RKO (cell line): ENCODE measurements at places on chromosomes 5 and 9.
A peak's percentile ranks its signal among the peaks of the same experiment; 100 is the strongest.

GRCh38 chr9:93669116-93669957, 93.0 kb downstream of the PHF2 start:
- no peak for DNase-seq

DNA sequence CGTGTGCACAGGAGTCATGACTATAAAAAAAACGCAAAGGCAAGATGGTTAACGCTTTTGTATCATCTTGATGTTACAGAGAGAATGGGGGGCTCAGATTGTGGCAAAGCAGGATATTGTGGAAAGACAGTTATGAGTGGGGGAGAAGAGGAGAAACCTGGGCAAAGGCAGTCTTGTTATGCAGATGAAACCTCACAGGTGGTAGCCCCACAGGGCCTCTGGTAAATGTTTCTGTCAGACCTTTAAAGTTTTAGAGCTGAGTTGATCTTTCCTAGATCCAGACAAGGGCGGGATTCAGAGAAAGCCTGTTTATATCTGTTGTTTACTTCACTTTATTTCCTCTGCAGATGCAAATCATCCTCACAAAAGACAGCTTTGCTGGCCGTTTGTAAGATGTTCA, 55.2 kb downstream of the C9orf85 start:
- DNase-seq, result no peak

DNA sequence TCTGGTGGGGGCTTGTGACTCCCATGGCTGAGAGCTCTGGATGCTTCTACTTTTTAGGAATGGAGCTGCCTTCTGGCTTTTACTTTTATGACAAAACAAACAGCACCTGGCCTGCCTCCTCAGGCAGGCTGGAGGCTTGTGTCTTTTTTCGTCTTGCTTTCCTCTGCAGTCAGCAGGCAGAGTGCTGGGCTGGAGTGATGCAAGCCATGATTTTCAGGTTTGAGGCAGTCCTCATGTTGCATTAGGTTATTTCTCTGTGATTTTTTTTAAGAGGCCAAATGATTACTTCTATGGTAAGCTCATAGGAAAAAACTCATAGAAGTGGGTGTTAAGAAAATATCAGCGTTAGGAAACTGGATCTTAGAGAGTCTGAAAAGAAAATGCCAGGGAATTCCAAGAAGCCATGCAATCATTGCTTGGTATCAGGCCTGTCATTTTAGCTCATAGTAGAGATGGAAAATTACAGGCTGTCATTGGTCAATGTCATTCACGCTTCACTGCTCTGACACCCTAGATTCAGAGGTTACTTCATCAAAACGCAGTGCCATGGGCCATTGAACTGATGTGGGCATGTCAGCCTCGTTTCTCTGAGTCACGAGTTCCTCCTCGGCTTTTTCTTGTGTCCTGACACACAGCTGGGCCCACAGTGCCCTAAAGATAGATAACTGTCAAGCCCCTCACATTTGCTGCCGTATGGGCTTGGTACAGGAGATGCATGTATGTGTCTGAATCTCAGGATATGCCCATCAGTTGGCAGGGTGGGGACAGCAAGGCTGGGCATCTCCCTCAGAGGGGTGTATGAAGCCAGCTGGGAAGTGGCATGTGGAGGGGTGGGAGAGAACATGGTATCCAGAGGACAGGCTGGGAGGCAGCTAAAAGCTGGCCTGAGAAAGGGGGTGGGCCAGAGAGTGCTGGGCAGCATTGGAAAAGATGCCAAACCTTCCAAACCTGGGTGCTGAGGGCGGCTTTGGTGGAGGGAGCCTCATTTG, 151.8 kb downstream of the HSPA4 start:
- no peak for DNase-seq

GRCh38 chr5:122339591-122339990, 27.6 kb downstream of the SNCAIP start:
- no peak for DNase-seq

- DNase-seq, result no peak
Observed at GRCh38 chr9:77023726-77024125, 4.3 kb downstream of the FOXB2 start.

DNA sequence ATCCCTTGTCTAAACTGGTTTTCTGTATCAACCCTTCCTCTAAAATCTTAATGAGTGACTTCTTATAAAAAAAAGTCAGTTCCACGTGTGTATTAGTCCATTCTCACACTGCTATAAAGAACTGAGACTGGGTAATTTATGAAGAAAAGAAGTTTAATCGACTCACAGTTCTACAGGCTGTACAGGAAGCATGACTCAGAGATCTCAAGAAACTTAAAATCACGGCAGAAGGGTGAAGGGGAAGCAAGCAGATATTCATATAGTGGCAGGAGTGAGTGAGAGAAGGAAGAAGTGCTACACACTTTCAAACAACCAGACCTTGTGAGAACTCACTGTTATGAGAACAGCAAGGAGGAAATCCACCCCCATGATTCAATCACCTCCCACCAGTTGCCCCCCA, 307.8 kb upstream of the ARRDC3 start:
- no peak for DNase-seq

DNA sequence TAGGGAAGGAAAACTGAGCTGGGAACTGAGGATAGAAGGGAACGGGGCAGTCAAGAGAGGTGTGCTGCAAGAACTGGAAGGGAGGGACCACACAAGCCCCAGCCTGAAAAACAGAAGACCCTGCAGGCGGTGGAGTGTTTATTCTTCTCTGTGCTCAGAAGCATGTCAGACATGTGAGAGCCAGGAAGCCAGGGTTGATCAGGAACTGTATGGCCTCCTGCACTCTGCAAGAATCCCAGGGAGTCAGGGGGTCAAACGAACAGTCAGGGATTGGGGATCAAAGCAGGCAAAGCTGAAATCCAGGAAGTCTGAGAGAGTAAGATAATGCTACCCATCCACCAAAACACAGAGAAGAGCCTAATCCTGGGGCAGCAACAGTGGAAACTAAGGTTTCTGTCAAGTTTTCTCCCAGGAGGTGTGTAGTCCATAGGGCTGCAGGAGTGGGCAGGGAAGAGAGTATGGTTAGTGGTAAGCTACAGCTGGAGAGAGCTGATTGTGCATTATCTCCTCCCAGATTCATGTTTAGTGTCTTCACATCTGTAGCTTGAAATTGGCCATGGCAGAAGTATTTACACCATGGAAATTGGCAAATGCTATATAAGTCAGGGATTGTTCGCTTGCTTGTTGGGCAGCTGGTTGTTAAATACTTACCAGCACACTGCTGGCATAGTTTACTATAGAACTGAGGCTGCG, 115.4 kb upstream of the SLC44A1 start:
- DNase-seq, result no peak

DNA sequence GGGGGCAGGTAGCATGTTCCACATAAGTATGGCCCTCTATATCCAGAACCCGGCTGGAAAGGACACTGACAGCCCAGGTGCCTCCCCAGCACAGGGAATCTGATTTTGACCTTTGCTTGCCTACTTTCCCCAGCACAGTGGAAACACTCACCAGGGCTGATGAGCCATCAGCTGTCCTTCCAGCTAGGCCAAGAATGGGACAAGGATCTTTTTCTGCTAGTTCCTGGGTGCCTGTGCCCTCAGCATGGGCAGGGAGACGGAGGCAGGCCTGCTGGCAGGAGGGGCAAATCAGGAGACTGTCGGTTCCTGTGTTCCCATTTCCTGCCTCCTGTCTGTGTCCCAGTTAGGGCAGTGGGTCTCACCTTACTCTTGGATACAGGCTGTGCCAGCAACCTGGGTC, 1.1 kb downstream of the CYFIP2 start:
- DNase-seq, result no peak

- no peak for DNase-seq
Observed at GRCh38 chr5:638501-639252, 26.5 kb downstream of the CEP72 start.

DNA sequence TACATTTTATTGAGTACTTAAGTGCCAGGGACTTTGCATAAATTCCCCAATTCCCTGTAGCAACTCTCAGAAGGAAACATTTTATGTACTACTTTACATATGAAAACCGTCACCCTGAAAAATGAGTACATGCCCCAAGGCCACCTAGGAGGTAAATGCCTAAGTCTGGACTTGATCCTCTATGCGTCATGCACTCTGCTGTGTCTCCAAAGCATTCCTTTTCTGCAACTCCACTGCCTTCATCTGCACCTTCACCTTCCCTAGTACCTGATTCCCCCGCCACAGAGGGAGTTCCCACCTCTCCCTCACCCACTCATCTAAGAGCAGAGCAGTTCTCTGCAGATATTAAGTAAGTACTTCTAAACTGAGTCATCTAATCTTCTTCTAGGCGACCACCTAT, 75.2 kb upstream of the HRH2 start:
- no peak for DNase-seq

DNA sequence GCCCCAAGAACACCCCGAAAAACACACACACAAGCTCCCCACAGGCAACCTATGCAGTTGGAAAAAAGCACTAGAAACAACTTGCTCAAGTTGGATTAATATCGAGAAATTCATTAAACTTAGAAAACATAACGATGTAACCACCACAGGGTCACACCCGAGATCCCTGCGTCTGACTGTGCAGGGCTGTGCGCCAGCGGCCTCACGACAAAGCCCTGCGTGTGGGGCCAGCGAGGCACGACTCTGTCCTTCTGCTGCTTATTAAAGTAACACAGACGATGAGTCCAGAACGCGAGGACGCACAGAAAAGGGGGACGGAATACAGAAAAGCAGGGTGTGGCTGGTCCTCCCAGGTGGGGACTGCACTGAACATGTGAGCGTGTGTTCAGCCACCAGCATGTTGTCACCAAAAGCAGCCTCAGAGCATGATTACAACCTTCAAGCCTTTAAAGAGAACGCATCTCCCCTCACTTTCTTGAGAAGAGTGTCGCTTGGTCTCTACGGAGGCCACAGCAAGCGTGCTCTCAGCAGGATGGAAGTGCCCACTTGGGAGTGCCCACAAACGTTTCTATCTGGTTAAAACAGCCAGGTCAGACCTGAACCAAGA, 14.4 kb downstream of the SLC12A7 start:
- no peak for DNase-seq

DNA sequence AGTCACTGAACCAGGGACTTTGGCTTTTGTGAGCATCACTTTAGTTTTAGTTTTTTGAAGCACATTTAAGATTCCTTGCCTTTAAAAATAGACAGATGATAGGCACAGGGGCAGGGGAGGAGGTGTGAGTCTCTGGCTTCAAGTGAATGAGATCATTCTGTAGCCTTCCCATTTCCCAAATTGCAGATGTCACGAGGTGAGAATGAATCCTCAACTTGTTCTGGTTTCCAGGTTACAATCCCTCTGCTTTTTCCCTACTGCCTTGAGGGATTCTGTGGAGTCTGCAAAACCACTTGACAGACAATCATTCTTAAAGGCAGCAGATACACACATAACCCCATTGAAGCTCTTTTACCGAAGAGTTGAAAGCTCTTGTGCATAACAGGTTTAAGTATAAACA, 332.4 kb downstream of the DMAC1 start:
- no peak for DNase-seq

GRCh38 chr5:134129411-134130238, 15.1 kb downstream of the TCF7 start:
- no peak for DNase-seq

DNA sequence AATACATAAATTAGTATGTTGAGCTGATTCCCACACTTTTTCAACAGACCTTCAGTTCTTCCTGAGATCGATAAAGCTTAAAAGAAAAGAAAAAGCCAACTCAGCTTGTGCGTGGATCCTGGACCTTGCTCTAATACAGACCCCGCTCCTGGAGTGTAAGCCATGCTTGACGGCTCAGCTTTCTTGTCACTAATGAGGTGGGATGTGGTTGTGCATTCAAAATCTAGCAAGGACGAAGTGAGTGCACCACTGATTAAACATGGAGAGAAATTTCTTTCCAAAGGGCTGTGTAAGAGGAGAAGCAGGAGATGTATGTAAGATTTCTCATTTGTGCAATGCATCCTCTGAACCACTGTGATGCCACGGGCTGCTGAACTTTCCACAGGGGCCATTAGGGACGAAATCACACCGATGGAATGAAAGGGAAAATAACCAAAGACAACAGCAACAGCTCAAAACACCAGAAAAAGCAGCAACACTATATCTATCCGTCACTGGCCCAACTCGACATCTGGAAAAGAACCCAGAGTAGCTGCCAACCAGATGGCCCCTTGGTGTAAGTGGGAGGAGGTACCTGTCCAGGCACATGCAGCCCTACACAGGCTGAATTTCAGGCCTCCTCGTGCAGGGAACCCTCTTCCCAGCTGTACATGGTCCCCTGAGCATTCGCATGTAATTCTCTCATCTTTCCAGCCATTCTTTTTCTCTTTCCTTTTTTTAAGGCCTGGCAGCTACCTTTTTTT, 178.9 kb downstream of the SREK1 start:
- DNase-seq, result no peak

GRCh38 chr9:22244139-22245011, 202.2 kb upstream of the DMRTA1 start:
- peak; percentile 81 for DNase-seq

GRCh38 chr5:5387777-5388176, 34.7 kb upstream of the ICE1 start:
- no peak for DNase-seq

DNA sequence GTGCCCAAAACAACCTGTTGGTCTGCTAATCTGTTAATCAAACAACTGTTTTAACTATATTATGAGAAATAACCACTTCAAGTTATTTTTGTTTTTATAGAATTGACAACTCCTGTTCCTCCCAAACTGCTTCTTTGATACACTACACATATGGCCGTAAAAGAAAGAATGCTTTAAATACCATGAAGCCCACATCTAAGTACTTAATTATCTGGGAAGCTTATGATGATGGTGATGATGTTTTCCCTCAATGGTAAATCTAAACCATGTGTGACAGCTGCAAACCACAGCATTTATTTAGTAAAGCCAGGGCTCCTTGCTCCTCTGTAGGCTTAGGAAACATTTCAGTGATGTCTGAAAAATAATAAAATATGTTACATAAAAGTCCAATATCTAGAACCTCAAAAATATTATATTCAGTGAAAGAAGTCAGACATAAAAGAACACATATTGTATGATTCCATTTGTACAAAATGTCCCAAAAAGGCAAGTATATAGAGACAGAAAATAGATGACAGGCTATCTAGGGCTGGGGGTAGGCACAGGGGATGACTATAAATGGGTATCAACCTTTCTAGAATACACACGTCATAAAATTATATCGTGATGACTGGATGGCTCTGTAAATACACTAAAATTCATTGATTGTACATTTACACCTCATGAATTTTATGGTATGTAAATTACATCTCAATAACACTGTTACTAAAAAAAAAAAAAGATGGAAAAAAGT, 154.1 kb downstream of the EFNA5 start:
- no peak for DNase-seq

DNA sequence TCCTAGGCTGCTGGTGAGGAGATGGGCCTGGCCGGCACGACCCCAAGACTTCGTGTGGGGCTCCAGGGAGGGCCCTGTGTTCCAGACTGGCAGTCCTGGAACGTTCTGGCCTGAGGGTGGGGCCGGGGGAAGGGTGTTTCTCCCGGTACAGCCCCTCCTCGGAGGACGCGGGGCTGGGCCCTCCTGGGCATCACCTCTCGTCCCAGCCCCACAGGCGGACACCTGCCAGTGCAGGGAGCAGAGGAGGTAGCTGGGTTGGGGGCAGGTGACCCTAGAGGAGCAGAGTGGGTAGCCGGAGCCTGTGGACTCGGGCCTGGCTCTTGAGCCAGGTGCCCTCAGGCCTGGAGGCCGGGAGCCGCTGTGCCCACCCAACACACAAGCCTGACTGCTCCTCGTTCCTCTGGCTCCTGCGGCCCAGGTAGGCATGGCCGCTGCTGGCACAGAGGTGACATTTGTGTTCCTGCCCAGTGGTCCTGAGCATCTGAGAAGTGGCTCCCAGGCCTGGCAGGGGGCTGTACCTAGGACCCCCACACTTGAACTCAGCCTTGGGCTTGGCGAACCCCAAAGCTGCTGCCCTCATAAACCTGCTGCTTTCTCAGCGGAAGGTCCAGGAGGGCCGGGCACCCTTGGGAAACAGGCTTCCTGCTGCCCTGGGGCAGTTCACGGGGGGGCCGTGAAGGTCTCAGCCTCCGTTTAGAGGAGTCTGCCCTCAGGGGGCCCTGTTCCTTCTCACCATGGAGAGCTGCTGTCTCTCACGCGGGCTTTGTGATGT, 817 bp downstream of the SLC6A19 start:
- DNase-seq, result no peak
